ENCODE measurements at places on chromosomes 1 and 21. TPM values are rescaled to one million over a fixed set of nuclear protein-coding genes. Genes with fewer than 3 reads are reported as not detected.

The CYP4A22 gene
- total RNA-seq, result not detected

The TNFRSF1B gene
- 2.4 TPM for total RNA-seq

The SPRR2A gene
- total RNA-seq, result not detected

The IFI6 gene
- 5.8 TPM for total RNA-seq

The TMEM51 gene
- total RNA-seq, result 11.9 TPM

The AK5 gene
- 0.35 TPM for total RNA-seq

The GATAD2B gene
- 8.9 TPM for total RNA-seq

The FCRL2 gene
- not detected for total RNA-seq

The CD1D gene
- 6.4 TPM for total RNA-seq

The TPM3 gene
- total RNA-seq, result 754 TPM

The ESRRG gene
- 2.4 TPM for total RNA-seq

The ZNF697 gene
- 17.3 TPM for total RNA-seq

The COL24A1 gene
- 0.21 TPM for total RNA-seq

The PSEN2 gene
- total RNA-seq, result 24.7 TPM

The CACNA1S gene
- total RNA-seq, result not detected

The TAL1 gene
- 0.70 TPM for total RNA-seq

The TNFSF4 gene
- total RNA-seq, result 0.21 TPM

The ETNK2 gene
- total RNA-seq, result 44.3 TPM

The PLA2G2D gene
- total RNA-seq, result not detected

The ATP1A4 gene
- 0.74 TPM for total RNA-seq

The USH2A gene
- total RNA-seq, result 0.37 TPM

The PTGER3 gene
- 0.11 TPM for total RNA-seq

The THEM5 gene
- not detected for total RNA-seq

The HJV gene
- total RNA-seq, result 0.24 TPM

The DMBX1 gene
- 4.2 TPM for total RNA-seq
